Kidney epithelial cell (primary cell): ENCODE measurements at places on chromosomes 7 and 10.
A peak's percentile ranks its signal among the peaks of the same experiment; 100 is the strongest.

- peak; percentile 7 for DNase-seq
These were observed 105.7 kb downstream of the HOXA1 start for GRCh38 chr7:26989897-26990670.

DNA sequence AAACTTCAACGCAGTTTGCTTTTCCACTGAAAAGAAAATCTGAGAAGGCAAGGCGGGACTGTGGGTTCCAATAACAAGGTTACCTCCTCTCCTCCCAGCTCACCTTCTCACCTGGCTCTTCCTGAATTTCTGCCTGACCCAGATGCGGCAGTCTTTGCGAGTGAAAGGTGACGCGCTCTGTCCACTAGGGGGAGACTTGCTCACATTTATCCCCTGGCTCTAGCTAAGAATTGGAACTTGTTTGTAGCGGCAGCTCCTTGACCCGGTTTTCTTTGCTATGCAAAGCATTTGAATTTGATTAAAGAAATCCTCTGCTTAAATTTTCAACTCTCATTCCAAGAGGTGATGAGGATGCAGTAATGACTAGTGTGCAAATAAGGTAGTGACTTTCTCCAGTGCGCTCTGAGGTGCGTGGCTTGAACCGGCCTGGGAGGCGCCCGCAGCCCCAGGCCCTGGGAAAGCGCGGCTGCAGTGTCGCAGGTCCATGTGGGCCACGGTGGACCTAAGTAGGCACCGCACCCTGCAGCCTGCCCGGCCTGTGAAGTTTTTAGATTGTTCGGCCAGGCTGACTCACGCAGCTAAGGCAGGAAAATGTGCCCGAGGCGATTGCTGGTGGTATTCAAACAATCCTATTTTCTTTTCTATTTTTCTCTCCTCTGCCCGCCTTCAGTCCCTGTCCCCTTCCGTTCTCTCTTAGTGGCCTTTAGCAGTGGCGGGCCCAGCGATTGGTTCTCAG is 336.9 kb upstream of the NPSR1 start:
- no peak for DNase-seq

DNA sequence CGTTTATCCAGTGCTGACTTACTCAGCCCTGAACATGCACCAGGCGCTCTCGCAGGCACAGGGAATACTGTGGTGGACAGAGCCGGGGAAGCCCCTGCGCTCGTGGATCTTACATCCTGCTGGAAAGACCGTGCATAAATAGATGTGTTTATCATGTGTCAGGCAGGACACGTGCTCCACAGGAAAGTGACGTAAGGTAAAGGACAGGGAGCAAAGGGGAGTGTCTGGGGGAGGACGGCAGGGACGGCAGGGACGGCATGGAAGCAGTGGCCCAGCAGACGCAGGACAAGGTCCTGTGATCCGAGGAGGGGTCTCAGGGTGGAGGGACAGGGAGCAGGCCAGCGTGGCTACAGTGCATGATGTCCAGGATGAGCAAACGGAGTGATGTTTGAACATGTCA is 410.5 kb downstream of the PAXIP1 start:
- no peak for DNase-seq

DNA sequence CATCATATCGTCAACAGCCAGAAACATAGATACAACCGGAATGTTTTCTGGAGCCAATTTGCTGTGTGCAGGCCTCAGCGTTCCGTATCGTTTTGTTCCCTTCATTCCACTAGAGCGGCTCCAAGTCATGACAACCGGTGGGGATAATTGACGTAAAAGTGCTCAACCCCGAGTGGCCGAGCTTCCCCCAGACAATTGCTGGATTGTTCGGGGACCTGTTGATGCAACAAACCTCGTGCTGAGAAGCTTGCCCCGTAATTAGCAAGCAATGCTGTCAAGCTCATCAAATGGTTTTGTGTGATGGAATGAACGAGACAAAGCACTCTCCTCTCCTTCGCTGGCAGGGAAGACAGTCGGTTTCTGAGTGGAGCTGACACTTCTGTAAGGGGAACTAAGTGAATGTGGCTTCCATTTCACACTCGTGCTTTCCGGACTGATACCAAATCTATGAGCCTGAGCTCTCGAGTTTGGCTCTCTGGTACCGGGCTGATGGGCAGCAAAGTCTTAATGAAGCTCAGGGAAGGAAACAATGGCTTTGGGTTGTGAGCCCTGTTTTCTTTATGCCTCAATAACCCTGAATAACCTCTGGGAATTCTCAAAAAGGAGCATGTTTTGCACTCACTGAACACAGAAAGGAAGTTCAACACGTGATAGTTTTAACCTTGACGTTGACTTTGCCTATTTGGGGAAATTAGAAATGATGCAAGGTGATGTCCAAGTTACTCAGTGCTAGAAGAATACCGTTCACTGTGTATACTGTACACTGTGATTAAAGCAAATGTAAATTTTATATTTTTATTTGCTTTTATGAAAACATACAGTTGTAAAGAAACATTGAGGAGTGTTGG is 220.5 kb downstream of the BAMBI start:
- DNase-seq = no peak

DNA sequence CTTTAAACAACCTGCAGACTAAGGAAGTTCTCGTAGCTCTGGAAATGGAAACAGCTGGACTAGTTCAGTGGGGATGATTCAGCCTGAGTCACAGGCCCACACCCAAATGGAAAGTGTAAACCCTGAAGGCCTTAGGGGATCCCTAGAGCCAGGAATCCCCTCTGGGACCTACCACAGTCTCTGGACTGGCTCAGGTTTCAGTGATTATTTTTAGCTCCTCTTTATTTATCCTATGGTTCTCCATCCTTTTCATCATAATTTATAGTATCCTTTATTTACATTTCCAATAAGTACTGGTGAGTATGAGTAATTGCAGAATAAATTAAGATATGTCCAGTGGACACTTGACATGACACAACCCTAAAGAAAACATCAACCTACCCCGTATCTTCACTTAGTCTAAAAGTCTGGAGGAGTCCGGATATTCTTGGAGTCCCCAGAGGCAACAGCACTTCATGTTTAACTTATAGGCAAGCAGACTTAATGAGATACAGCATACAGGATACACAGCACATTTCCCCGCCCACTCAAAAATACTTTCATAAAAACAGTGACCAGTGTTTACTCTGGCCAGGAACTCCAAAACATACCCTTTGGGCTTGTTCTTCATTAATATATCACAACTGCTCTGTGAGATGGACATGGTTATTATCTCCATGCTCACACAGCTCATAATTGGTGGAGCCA is 28.4 kb upstream of the SEMA3E start:
- DNase-seq = peak; percentile 91

DNA sequence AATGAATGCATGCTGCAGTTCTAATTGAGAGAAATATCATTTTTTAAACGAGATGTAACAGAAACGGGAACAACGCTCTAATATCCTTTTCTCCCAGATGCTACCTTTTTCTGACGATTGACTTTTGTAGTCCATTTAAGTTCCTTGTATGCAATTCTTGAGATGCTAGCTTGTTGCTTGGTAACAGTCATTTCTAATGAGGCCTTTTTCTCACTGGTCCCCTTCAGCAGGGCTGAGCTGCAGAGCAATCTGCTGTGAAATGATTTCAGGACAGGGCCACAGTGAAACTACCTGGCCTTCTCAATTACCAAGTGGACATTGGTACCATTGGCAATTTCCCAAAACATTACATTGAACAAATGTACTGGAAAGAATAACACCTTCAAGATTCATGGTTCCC is 26.2 kb upstream of the FOXK1 start:
- DNase-seq = no peak

GRCh38 chr10:102431452-102432124 is 786 bp downstream of the CUEDC2 start:
- DNase-seq = no peak

GRCh38 chr10:5545778-5546710 is 21.3 kb downstream of the CALML3 start:
- DNase-seq = no peak

DNA sequence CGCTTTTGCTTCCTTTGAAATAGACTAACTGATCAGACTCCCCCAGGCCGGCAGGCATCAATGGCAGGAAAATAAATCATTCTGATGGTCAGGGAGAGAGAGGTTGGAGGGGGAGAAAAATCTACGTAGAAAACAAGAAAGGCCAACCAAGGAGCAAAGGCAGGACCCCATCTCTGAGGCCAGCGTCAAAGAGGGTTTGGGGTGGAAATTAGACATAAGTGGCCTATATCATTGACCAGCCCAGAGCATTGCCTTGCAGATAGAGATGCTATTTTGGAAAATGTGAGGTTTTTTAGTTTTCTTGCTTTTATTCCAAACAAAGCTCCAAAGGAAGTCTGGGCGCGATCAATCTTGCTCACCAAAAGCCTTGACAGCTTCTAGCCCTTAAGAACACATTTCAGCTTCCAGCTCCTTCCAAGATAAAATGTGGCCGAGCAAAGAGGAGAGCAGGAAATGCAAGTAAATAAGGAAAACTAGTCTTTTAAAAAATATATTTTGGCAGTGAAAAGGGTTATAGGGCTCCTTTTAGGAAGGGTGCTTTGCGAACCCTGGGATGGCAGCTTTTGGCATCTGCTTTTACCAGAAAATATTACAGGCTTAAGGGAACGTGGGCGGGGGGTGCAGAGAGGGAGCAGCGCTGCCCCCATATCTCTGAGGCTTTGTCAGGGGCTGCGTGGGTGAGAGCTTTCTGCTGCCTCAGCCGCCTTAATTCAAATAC is 2.0 kb upstream of the HOXA2 start:
- no peak for DNase-seq

DNA sequence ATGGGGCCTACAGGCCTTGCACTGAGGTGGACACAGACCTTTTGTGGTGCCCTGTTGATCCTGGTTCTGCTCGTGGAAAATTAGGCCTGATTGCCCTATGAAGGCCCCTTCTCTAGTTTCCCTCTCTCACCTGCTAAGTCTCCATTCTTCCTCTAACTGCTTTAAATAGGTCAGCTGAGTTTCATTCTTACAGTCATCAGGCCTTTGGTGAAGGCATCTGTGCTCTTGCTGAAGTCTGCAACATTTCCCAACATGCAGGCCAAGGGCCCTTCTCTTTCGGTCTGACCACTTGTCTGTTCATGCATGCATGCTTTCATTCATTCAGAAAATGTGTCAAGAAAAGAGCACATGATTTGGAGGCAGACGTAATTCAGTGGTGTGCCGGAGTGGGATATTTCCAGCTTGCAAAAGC is 244.0 kb downstream of the BUB3 start:
- DNase-seq = no peak

DNA sequence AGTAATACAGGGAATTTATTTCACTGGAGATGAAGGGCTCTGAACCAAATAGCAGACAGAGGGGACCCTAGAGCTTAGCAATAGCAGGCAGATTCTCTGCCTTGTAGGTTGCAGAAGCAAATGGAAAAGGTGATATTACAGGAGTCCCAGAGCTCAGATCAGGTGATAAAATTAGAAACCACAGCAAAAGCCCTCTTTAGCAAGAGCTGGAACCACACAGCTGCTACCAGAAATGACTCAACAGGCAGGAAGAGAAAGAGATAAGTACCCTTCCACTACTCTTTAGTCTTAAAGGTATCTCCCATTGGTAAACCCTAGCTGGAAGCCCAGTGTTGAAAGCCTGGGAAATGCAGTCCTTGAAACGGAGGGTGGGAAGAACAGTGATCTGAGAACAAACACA is 535.6 kb upstream of the GHITM start:
- peak; percentile 19 for DNase-seq

DNA sequence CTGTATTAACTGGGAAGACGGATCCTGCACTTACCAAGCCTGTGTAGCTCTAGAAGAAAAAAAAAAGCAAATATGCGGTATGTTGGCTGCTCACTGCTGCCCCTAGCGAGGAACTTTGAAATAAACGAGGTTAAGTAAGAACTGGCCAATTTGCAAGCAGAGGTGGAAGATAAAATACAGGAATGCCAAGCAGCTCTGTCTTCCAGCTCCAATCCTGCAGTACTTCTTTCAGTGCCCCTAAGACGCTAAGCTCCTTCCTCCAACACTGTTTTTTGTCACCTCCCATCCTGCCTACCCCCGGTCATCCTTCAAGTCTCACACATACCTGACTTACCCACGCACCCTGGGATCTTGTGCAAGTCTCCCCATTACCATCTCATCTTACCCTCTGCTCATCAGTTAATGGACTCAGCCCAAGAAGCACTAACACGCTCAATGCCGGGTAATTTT is 809 bp downstream of the C10orf143 start:
- DNase-seq = peak; percentile 63

GRCh38 chr7:311796-312195 is 21.8 kb downstream of the FOXL3 start:
- DNase-seq = no peak

GRCh38 chr10:5211696-5212536 is 15.3 kb downstream of the AKR1C4 start:
- no peak for DNase-seq

GRCh38 chr10:11245510-11245909 is 227.8 kb downstream of the CELF2 start:
- DNase-seq = no peak
